ENCODE measurements at places on chromosomes 13 and 19.

DNA sequence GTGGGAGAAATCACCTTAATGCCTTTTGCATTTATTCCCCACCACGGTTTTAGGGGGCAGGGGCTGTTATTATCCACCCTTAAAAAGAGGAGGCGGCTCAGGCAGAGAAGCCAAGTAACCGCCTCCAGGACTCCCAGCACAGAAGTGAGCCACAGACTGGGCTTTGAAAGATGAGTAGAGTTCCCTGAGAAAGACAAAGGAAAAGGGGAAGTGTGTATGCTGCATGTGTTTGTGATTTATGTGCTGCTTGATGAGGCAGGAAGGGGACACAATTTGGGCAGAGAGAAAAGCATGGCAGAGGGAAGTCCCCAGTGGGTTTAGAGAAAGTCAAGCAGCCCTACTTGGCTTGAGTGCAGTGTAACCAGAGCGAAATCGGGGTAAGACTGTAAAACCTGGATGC lies 85.0 kb downstream of the DOCK9 start:
- no peak for DNase-seq

GRCh38 chr13:99867535-99868257 lies 103.9 kb downstream of the ZIC5 start:
- no peak for DNase-seq

DNA sequence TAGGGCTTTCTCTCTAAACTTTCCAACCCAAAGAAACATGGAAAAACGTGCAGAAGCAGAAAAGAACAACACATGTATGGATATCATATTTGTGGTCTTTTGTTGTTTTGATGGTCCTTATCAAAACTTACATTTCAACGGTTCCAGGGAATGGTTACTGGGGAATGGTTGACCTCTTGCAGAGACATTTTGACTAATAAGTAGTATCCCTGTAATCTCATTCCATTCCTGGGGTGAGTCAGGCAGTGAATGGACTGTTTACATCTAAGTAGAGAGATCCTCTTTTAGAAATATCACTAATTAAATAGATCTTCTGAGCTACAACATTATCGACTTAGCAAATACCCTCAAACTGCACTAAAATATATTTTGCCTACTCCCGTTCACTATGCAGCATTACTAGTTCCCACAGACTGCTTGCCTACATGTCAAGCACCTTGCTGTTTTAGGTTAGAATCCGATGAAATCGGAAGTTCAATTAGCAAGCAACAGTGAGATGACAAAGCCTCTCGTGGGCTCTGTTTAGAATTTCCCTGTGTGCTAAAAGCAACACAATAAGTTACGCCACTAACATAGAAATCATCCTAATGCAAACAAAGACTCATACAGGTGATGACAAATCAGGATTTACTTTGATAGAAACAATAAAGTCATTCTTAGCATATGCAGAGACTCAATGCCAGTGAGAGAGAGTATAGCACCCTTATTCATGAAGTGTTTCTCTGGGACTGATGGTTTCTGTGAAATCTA lies 797.7 kb upstream of the ARGLU1 start:
- no peak for DNase-seq

GRCh38 chr13:79516595-79516994 lies 35.6 kb downstream of the NDFIP2 start:
- no peak for DNase-seq

DNA sequence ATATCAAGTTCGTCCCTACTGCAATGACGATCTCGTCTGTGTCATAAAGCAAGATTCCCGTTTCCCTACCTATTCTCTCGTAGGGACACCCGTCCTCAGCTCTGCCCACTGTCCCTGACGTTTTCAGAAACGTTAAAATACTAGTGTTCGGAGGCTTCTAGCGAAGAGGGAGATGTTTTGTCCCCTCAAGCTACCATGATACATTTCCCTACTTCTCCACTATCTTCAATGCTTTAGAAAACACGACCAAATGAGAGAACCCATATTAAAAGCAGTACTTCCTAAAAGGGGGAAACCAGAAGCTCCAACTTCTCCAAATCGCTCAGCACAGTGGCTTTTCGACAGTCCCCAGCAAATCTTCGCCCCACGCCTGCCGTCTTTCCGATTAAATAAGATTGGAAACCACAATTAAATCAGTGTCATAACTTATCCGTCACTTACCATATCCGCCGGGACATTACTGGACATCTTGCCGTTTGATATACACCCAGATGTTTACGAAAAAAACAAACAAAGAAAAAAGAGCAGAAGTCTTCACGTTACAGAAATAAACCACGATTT lies 1.3 kb downstream of the UBL3 start:
- no peak for DNase-seq

DNA sequence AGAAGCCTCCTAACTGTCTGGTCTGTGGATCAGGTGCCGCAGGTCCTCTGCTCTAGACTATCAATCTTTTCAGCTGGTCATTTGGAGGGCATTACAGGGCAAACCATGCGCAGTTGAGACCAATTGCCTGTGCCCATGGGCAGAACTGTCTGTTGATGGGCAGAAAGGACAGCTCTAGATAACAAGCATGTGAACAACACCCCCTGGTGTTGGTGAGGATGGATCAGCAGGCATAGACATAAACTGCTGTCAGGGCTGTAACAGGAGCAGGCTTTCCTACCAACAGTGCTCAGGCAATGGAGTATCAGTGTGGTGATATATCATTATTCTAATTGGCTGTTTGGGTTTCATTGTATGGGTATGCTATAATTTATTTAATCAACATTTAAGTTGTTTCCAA lies 104.7 kb upstream of the KL start:
- DNase-seq, result peak; percentile 4

- no peak for DNase-seq
These were observed 45.0 kb downstream of the LACC1 start for GRCh38 chr13:43924549-43925245.

GRCh38 chr19:4722671-4723594 lies 709 bp downstream of the DPP9 start:
- DNase-seq, result no peak

Measured in T47D (cell line).